Right lobe of liver (tissue), 6 donors: ENCODE measurements at places on chromosomes 3 and 15.

- DNase-seq: no peak
Measured at GRCh38 chr3:106830334-106830733, 546.9 kb upstream of the CCDC54 start.

GRCh38 chr3:11367143-11367693, 95.0 kb downstream of the ATG7 start:
- DNase-seq: no peak

- peak; percentile 24 for DNase-seq
Measured at GRCh38 chr15:31480356-31481025, 153.9 kb downstream of the KLF13 start.

DNA sequence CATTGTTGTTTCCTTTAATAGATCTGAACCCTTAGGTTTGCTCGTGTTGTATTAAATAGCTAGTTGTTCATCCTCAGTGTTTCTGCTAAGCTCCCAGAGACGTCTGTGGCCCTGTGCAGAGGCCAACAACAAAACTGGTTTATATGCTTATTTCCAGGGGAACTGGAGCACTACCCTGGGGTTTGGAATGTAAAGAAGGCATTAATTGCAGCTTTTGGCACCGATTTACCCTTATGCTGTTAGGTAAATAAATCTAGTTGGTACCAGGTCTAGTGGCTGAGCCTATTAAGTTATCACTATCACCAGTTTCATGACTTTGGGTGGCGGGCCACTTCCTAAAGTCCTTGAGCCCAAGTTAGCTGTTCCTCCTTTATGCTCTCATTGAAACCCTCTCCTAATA, 12.0 kb downstream of the VPS8 start:
- no peak for DNase-seq

DNA sequence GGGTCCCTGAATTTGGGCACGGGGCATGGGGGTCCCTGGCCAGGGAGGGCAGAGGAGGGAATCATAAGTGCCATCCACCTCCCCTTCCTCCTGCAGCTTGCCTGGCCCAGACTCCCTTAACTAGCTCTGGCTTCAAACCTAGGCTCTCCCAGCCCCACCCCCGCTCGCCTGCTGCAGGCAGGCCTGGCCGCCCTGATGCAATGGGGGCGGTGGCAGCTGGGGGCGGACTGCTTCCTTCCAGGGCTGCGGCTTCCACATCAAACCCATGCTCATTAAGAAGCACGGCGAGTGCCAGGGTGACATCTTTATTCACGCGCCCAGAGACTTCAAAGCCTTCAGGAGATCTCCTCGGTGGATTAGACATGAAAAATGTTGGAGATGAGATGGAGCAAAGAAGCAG, 123.1 kb downstream of the TPRA1 start:
- DNase-seq: no peak
